ENCODE measurements at places on chromosomes 4 and X.

GRCh38 chr4:13998850-13999445 lies 371.4 kb upstream of the BOD1L1 start:
- DNase-seq, result no peak

GRCh38 chr4:184420402-184420801 lies 53.9 kb downstream of the IRF2 start:
- DNase-seq, result no peak

- peak; percentile 7 for DNase-seq
These were observed 247.7 kb downstream of the AFAP1 start for GRCh38 chr4:7691982-7692381.

- no peak for DNase-seq
These were observed 72.3 kb upstream of the GRID2 start for GRCh38 chr4:92231511-92231910.

DNA sequence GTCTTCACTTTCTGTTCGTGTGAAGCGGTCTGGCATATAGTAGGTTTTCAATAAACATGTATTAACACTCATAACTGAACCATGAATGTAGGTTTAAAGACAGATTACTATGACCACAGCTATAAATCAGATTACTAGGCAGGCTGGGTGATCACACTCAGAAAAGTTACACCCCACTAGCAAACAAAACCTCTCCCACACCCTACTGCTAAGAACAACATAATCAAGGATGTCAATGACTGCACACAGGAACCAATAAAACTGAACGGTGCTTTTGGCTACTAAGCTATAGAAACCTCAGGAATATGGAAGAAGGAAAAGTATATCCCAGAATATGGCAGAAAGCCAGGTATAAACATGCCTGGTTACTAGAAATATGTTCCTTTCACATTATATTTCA lies 676.9 kb downstream of the SMARCA1 start:
- DNase-seq, result no peak

Measured in SHP77 (cell line).